ENCODE measurements at places on chromosomes 5 and 9. TPM values are rescaled to one million over a fixed set of nuclear protein-coding genes. Genes with fewer than 3 reads are reported as not detected.

- no peaks in the 10 kb centered on the region for H3K4me1 ChIP-seq
- no peak overlapping the region for H3K4me3 ChIP-seq
- H3K27me3 ChIP-seq, result no peaks in the 10 kb centered on the region
- H3K36me3 ChIP-seq, result peaks cover 4% of the 10 kb centered on the region
Measured at GRCh38 chr9:112654282-112654681, 63.6 kb downstream of the INIP start.

DNA sequence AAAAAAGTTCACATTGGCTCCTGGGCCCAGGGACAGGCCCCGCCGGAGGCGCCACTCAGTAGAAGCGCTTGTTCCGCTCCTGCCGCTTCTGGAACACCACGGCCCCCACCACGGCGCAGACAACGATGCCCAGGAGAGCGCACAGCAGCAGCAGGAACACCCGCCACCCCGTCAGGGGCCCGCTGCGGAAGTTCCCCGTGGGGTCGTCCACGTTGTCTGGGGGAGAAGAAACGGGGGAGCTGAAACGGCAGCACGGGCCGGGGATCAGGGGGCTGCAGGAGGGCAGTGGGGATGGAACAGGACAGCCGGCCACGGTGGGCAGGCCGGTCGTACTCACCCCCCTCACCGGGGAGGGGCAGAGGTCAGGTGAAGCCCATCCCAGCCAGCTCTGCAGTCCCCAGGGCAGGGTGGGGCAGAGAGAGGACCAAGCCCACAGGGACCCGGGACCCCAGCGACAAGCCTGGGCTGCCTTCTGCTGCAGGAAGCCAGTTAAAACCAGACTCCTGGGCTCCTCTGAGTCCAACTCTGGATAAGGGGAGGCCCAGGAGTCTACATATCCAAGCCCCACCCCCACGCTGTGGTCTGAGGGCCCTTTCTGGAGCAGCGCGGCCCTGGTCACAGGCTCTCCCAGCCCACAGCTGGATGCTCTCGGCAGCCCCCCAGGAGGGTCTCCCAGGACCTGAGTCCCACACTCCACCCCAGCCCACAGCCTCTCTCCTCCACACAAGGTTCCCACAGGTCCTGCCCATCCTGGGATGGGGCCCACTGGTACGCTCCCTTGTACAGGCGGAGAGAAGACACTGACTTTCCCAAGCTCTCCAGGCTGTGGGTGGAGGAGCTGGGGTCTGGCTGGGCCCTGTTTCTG is 19.2 kb downstream of the LMAN2 start:
- peaks cover 63% of the 10 kb centered on the region for H3K36me3 ChIP-seq
- peaks cover 5% of the 10 kb centered on the region for H3K4me1 ChIP-seq
- H3K27me3 ChIP-seq, result no peaks in the 10 kb centered on the region
- H3K27ac ChIP-seq, result no peak overlapping the region

SLC4A9 gene
- total RNA-seq, result not detected

ZFP37 gene
- 0.30 TPM for total RNA-seq

- DNase-seq, result no peak
- H3K27me3 ChIP-seq, result no peaks in the 10 kb centered on the region
- no peaks in the 10 kb centered on the region for H3K4me1 ChIP-seq
Measured at GRCh38 chr5:31477516-31477915, 54.4 kb downstream of the DROSHA start.

- no peak overlapping the region for H3K27ac ChIP-seq
- H3K36me3 ChIP-seq, result no peaks in the 10 kb centered on the region
- H3K27me3 ChIP-seq, result peaks cover 10% of the 10 kb centered on the region
- no peak overlapping the region for H3K4me3 ChIP-seq
- DNase-seq, result no peak
Measured at GRCh38 chr5:68139611-68140441, 75.7 kb upstream of the PIK3R1 start.

DNA sequence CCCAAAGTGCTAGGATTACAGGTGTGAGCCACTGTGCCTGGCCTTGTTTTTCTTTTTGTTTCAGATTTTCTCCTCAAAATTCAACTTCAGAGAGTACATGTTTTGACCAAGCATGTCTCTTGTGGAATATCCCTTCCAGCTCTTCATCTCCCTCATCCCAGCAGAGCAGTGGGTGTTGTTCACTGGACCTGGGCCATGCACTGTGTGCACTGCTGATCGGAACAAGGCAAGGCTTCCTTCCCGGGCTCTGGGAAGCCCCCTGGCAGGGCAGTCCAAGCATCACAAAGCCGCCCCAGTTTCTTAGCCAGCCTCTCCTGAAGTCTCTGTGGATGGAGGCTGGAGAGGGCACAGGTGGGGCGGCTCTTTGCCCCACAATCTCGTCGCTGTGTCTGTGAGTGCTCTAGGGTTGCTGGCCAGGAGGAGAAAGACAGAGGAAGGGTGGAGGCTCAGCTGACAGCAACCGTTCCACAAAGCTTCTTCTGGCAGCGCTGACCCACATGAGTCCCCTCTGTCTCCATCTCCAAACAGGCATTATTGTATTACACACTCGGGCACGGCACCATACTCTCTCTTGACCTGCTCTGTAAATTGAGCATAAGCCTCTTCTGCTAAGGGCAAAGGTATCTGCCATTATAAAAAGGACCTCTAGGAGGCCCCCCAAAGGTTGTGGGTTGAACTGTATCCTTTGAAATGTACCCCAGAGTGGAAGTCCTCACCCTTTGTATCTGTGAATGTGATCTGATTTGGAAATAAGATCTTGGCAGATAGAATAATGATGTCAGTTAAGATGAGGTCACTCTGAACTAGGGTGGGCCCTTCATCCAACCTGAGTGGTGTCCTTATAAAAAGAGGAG is 89.6 kb downstream of the TARS1 start:
- no peak for DNase-seq
- H3K4me1 ChIP-seq, result no peaks in the 10 kb centered on the region
- no peak overlapping the region for H3K4me3 ChIP-seq

DNA sequence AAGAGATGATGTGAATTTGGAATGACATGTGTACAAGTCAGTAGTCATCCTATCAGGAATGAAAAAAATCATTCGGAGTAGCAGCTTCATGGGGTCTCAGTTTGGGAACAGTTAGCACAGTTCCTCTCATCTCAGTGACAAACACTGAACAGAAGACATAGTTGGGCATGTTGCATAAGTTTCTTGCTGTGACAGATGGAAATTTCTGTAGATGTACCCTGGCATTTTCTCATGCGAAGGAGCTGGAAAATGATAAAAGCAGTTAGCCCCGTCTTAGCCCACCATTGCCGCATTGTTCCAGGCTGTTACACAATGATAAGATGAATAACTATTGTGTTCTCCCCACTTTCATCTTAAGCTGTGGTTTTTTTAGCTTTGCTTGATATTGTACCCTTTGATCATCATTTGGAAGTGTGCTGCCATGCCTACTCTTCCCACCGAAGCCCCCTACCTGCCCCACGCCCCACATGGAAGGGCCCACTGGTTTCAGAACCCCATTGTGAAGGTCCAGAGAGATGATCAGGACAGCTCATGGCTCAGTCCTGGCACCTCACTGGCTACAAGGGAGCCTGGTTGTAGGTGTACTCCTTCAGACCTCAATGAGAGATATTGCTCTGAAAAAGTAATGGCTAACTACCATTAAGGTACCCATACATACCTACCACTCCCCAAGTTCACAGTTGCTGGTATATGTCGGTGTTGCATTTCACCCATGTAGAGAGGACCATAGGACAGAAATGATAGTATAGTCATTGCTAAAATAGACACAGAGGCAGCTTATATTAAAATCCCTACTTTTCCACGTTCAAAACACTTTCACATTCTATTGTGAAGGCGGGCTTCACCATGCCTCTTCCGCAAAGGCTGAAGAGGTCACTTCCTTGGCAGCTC is 38.8 kb downstream of the SFXN1 start:
- no peaks in the 10 kb centered on the region for H3K27me3 ChIP-seq
- H3K36me3 ChIP-seq, result peaks cover 99% of the 10 kb centered on the region
- DNase-seq, result no peak
- H3K4me1 ChIP-seq, result peaks cover 58% of the 10 kb centered on the region
- peak overlapping the region; percentile 98 for H3K27ac ChIP-seq

GRCh38 chr5:103243665-103244064 is 14.9 kb upstream of the MACIR start:
- peaks cover 5% of the 10 kb centered on the region for H3K4me1 ChIP-seq
- no peaks in the 10 kb centered on the region for H3K36me3 ChIP-seq
- DNase-seq, result no peak
- no peak overlapping the region for H3K27ac ChIP-seq
- no peak overlapping the region for H3K4me3 ChIP-seq

DNA sequence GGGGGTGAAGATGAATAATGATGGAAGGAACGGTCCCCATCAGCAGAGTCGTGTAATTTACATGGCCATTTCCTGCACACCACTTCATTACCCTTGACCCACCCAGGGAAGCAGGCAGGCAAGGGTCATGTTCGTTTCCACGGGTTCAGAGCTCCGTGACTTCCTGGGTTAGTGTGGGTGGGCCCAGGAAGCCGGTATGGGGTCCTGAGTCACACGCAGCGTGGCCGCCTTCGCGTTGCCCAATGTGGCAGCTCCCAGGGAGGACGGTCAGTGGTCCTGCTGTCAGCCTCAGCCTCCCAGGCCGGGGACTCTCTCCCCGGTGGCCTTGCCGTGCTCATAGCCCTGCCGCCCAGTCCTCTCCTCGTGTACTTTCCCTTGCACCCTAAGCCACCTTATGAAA is 5.1 kb upstream of the TERT start:
- peaks cover 29% of the 10 kb centered on the region for H3K27me3 ChIP-seq
- no peak overlapping the region for H3K27ac ChIP-seq
- no peak overlapping the region for H3K4me3 ChIP-seq
- H3K36me3 ChIP-seq, result no peaks in the 10 kb centered on the region

PTGR1 gene
- total RNA-seq, result 1.8 TPM

GRCh38 chr9:118459913-118460312 is 755.7 kb downstream of the TLR4 start:
- no peak overlapping the region for H3K27ac ChIP-seq
- no peaks in the 10 kb centered on the region for H3K36me3 ChIP-seq
- no peaks in the 10 kb centered on the region for H3K27me3 ChIP-seq
- no peaks in the 10 kb centered on the region for H3K4me1 ChIP-seq
- no peak for DNase-seq
- H3K4me3 ChIP-seq, result no peak overlapping the region

POLR3G gene
- total RNA-seq, result 18.6 TPM

DNA sequence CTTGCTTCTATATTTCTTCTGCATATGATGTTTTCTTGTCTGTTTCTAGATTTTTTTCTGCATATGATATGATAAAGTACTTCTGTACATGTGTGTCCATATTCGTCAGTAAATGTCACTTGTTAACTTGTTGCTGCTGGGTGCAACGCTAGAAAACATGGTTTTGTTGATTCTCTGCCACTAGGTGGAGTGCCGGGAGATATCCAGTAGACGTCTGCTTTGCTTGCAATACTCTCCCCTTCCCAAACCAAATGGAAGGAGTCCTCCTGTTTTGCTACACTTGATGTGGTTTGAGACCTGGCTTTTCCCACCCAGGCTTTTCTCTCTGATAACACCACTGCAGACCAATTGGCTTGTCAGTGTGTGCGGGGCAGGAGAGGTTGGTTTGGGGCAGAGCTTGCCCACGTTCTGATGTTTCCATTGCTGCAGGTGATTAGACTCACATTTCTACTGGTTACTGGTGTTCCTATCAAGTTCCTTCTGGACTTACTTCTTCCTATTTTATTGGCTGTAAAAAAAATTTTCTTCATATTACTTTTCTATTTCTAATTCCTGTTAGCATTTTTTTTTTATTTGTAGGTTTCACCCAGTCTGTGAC is 900.0 kb upstream of the CDH10 start:
- H3K27me3 ChIP-seq, result no peaks in the 10 kb centered on the region
- H3K4me1 ChIP-seq, result no peaks in the 10 kb centered on the region
- DNase-seq, result no peak
- no peaks in the 10 kb centered on the region for H3K36me3 ChIP-seq
- H3K4me3 ChIP-seq, result no peak overlapping the region

DNA sequence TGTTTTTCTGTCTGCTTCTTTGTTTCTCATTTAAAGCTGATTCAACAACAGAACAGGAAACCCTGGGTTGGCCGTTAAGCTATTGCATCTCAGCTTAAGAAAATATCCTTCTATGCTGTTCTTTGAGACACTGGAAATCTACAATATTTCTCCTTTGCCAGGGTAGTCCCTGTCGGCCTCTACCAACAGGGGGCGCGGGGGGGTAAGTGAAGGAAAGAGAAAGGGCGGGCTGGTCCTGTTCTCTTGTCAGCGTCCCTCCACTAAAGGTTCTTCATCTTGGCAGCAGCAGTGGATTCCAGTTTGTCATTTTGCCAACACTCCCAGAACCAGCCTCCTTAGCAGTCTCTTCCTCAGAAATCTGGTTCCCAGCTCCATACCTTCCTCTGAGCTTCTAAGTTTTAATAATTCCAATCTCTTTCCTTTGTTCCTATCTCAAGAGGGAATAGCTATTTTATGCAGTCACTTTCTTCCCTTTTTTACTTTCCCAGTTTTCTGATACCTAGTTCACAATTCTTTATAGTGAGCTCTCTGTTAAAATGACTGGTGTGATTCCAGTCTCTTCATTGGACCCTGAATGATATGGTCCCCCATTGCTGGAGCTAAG is 222.3 kb downstream of the GLIS3 start:
- no peak overlapping the region for H3K27ac ChIP-seq
- peak; percentile 16 for DNase-seq
- H3K4me1 ChIP-seq, result peaks cover 8% of the 10 kb centered on the region

GRCh38 chr9:123472862-123473614 is 117.0 kb downstream of the CRB2 start:
- no peak overlapping the region for H3K27ac ChIP-seq
- no peak for DNase-seq
- no peak overlapping the region for H3K4me3 ChIP-seq
- no peaks in the 10 kb centered on the region for H3K4me1 ChIP-seq
- H3K27me3 ChIP-seq, result no peaks in the 10 kb centered on the region

GMCL2 gene
- total RNA-seq, result not detected

DNA sequence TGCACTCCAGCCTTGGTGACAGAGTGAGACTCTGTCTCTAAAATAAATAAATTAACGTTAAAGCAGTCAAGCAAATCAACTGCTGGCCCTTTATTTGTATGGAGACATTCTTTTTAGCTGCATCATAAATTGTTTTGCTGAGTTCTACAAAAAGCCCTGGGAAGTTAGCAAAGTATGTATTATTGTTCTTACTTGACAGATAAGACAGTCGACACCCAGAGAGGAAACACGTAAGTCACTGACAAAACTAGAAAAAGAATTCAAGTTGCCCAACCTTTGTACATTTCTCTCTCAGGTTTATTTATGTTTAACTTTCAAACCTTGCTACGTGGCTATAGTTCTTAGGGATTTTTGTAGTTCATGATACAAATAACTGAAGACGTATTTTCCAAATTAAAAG is 40.4 kb upstream of the MACIR start:
- peaks cover 4% of the 10 kb centered on the region for H3K4me1 ChIP-seq
- H3K27ac ChIP-seq, result no peak overlapping the region
- no peak overlapping the region for H3K4me3 ChIP-seq
- no peak for DNase-seq
- H3K27me3 ChIP-seq, result no peaks in the 10 kb centered on the region

- no peak overlapping the region for H3K4me3 ChIP-seq
- DNase-seq, result no peak
- H3K4me1 ChIP-seq, result no peaks in the 10 kb centered on the region
- H3K27me3 ChIP-seq, result no peaks in the 10 kb centered on the region
- H3K27ac ChIP-seq, result no peak overlapping the region
- H3K36me3 ChIP-seq, result no peaks in the 10 kb centered on the region
Measured at GRCh38 chr9:18124760-18125159, 349.2 kb upstream of the ADAMTSL1 start.
